ENCODE measurements at places on chromosomes 1 and 21.

- no peak for DNase-seq
Observed at GRCh38 chr1:9369964-9370788, 77.5 kb downstream of the SPSB1 start.

DNA sequence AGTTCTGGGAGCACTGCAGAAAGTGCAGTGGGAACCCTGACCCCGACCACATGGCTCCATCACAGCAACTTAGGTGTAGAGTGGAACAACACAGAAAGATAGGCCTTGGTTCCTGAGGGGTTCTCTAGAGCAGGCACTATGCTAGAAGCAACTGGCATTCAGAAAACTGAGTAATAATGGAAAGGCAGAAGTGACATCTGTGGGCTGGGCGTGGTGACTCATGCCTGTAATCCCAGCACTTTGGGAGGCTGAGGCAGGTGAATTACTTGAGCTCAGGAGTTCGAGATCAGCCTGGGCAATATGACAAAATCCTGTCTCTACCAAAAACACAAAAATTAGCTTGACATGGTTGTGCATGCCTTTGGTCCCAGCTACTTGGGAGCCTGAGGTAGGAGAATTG, 5.3 kb downstream of the MRPS15 start:
- DNase-seq: peak; percentile 23

- no peak for DNase-seq
Observed at GRCh38 chr1:184145083-184145482, 93.6 kb downstream of the TSEN15 start.

DNA sequence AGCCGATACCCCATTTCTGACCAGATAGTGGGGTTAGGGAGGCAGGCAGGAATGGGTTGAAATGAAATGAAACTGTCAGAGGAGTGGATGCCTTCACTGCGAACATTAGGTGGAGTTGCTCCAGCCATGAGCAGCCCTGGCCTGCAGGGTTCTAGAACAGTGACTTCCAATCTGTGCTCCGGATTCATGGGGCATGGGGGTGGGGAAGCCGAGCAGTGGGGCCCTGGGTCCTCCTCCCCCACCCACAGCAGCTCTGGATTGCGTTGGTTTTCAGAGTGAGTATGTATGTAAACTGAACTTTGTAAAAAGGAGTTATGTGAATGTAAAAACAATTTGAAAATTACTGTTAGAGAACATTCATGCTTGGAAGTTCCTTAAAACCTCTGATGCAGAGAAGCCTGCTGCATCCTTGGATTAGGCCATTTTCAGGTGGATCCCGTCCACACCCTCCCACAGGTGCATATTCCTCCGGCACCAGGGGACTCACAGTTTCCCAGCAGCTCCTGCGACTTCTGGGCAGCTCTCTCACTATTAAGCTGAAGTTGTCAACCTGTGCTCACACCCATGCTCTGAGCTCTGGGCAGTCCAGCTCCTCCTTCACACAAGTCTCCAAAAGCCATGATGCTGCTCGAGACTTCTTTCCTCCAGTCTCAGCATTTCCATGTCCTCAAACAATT, 54.4 kb upstream of the EDN2 start:
- no peak for DNase-seq

- DNase-seq: no peak
Observed at GRCh38 chr21:34781526-34781925, 112.7 kb downstream of the CLIC6 start.

GRCh38 chr21:33383056-33383888, 19.9 kb upstream of the IFNGR2 start:
- peak; percentile 65 for DNase-seq

- no peak for DNase-seq
Observed at GRCh38 chr1:45673956-45674355, 12.4 kb downstream of the GPBP1L1 start.

DNA sequence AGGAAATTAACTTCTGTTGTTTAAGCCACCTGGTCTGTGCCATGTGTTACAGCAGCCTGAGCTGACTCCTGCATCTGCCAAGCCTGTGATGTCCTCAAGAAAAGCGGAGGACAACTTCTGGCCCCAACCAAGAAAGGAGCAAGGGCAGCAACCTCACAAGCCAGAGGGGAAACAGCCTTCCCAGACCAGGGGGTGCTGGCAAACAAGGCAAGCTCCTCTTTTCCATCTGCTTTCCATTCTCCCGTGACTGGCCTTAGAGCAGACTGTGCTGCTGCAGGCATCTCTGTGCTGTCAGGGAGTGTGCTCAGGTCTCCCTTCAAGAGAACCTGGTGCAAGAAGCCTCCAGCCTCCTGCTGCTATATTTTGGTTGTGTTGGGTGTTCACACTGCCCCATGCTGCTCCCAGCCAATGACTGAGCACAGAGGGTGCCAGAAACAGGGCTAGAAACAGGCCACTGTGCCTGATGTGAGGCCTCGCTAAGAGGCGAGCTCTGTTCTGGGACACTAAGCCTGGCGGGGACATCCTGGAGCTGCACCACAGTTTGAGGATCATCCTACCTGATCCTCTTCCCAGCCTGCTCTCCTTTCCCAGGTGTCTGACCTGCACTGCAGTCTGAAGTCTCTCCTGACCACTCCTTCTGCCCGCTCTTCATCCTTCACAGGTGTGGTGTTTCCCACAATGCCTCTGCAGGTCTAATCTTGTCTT, 27.5 kb upstream of the SLAMF9 start:
- no peak for DNase-seq

- DNase-seq: no peak
Observed at GRCh38 chr1:43796111-43796581, 88.8 kb downstream of the ST3GAL3 start.

DNA sequence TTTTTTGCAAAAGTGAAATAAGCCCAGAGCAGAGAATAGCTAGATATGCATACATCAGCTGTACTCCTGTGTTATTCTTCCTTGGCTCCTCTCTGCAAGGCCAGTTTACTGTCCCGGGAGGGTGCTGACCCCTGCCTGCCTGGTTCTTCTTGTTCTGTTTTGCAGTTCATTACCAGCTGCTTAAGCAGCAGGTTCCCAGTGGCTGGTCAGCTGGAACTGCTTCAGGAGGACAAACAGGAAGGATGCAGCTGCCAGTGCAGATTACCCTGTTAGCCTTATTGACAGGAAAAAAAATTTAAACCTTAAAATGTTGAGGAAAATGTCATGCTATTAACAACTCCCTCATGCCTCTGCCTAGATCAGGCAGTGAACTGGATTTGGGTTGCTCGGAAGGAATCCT, 16.0 kb upstream of the LRIG2 start:
- DNase-seq: no peak

DNA sequence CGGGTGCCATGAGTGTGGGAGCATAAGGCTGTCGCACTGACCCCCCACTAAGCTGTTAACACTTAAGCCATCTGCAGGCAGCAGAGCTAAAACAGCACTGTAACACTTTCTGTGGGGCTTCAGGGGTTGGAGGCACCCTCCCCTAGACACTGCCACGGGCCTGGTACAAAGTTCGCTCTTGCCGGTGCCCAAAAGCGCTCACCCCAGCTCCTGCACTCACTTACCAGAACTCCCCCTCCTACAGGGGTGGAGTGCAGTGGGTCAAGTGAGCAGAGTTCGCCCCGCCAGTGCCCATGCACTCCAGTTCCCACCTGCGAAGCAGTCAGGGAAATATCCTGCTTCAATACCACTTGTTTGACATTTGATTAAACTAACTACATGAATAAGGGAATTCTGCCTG, 46.3 kb upstream of the CFAP298 start:
- DNase-seq: no peak

DNA sequence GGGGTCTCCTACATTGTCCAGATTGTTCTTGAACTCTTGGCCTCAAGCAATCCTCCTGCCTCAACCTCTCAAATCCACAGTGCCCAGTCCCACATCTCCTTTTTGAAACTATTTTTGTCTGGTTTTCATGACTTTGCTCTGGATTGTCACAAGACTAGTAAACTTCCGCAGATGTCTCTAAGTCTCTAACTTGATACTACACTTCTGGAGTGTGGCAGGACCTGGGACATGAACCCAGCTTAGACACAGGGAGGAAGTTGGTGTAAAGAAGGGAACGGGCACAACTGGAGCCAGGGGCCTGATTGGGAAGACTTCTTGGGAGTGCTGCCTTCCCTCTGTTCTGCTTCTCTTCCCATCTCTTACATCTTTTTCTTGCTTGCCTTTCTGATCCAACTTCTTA, 16.2 kb upstream of the DISC1 start:
- no peak for DNase-seq

DNA sequence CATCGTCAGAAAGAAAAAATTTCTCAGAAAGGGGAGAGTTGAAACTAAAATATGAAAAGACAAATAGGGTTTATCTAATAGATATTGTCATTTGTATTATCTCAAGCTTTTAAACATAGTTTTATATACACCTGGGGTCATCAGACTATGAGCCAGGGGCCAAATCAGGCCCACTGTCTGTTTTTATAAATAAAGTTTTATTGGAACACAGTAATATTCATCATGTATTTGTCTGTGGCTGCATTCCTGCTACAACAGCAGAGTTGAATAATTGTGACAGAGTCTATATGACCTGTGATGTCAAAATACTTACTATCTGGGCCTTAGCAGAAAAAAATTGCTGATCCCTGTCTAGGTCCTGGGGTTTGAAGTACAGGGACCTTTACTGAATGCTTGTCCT, 120.5 kb upstream of the RUNX1 start:
- DNase-seq: no peak

DNA sequence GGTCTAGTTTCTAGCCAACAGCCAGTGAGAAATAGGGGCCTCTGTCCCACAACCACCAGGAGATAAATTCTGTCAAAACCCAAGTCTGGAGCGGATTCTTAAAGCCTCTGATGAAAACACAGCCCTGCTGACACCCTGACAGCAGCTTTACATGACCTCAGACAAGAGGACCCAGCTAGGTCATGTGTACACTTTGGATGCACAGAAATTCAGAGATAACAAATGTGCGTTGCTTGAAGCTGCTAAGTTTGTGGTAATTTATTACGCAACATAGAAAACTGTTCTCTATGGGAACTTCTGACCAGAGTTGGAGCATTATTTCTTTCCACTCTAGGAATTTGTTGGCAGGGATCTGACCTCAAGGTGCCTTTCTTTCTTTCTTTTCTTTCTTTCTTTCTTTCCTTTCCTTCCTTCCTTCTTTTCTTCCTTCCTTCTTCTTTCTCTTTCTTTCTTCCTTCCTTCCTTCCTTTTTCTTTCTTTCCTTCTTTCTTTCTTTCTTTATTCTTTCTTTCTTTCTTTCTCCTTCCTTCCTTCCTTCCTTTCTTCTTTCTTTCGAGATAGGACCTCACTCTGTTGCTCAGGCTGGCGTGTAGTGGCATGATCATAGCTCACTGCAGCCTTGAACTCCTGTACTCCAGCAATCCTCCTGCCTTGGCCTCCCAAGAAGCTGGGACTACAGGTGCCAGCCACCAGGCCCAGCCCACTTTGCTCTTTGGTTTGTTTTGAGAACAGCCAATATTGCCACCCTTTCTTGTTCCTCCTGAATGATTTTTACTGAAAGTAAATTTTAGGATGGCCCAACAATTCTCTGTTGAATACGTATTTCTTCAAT, 14.9 kb upstream of the HMGCS2 start:
- no peak for DNase-seq

- no peak for DNase-seq
Observed at GRCh38 chr1:67675800-67676199, 9.2 kb upstream of the GADD45A start.

DNA sequence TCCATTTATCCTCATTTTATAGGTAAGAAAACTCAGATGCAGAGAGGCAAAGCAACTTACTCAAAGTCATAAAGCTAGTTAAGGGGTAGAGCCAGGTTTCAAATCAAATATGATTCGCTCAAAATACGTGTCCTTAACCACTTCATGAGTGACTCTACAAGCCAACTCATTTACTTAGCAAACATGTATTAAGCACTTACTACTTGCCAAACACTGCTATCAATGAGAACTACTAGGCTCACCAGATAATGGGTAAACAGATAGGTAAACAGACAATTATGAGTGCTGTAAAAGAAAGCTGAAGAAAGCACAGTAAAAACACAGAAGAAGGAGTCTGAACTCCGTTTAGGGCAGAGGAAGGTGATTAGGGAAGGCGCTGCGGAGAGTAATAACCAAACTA, 65.9 kb downstream of the WDR64 start:
- no peak for DNase-seq

GRCh38 chr1:173112129-173112528, 61.4 kb upstream of the TNFSF18 start:
- no peak for DNase-seq

GRCh38 chr1:64472805-64473204, 2.9 kb downstream of the CACHD1 start:
- DNase-seq: no peak

- DNase-seq: no peak
Observed at GRCh38 chr1:76503100-76503499, 364.2 kb upstream of the ST6GALNAC5 start.

DNA sequence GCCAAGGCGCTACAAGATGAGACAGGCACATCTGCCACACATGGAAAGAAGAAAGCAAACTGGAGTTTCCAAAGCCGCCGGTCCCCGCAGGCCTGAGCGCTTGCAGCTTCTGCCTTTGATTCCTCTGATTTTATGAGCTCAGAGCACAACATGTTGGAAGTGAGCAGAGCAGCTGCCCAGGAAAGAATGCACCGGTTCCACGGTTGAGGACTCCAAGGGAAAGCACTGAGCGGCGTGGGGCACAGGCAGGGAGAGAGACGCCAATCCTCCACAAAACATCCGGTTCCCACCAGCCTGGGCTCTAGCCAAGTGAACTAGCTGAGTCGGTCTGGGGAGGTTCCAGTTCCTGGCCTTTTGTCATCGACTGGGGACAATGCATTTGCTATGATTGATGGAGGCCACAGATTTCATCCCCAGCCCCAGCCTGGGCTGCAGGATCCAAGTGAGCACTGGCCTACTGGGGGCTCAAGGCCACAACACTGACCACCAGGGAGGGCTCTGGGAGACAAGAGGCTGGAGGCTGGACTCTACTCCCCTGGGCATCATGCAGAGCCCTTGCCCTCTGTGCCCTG, 253.1 kb upstream of the IRF2BP2 start:
- no peak for DNase-seq

- no peak for DNase-seq
Observed at GRCh38 chr1:54312796-54313316, 93.3 kb downstream of the SSBP3 start.

DNA sequence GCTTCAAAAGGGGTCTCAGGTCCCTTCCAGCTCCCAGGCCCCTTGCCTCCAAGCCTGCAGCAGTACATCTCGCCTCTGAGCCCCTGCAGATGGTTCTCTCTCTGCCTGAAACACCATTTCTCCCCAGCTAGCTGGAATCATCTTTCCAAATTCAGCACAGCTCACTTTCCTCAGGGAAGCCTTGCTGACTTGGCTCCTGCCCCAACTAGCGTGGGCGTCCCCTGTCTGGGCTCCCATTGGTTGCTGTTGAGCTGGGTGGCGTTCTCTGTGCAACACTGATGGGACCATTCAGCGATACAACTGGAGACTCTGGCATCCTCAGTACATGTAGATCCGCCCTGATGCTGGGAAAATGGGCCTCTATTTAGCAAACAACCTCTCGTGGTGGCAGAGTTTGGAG, 141.3 kb upstream of the IGSF21 start:
- DNase-seq: no peak

- no peak for DNase-seq
Observed at GRCh38 chr1:92886886-92887419, 55.1 kb downstream of the RPL5 start.

GRCh38 chr1:177567393-177567792, 396.6 kb downstream of the BRINP2 start:
- DNase-seq: no peak

GRCh38 chr1:75469586-75470173, 141.2 kb downstream of the SLC44A5 start:
- DNase-seq: no peak
